ENCODE measurements at places on chromosomes 11 and 22.

DNA sequence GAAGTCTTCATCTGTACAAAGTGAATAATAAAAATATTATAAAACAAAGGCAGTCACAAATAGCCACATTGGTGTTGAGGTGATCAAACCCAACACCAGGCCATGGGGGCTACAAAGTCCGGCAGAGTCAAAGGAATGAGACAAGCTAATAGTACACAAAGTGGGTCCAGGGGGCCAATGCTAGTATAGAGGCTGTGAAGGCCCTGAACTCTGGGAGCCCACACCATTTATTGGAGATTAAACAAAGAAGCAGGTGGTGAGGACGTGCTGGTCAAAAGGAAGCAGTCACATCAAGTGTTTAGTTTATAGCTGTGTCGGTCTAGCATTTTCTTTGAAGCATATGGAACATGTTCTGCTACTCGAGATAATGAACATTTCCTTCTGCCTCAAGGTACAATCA lies 58.6 kb upstream of the CCT8L2 start:
- DNase-seq, result no peak

DNA sequence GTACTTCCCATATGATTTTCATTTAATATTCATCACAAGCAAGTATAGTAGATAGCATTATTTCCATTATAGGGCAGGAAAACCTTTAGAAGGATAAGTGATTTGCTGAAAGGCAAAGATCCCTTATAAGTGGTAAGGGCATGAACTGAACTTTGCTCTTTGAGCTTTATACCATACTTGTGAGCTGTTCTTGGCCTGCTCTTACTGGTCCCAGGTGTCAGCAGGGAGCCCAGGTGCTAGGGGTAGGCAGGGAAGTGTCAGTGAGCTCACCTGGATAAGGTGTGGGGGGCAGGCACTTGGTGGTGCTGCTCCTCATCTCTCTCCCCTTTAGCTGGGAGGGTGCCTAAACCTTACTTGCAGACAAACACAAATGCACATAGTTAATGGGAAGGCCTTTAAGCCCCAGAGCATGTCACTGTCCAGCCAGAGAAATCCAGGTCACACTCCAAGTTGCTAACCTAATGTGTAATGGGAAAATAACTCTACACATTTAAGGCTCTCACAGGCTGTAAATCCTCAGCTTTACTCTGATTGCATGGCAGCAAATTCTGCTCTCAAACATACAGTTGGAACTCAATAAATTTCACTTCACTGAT lies 114.4 kb downstream of the PLEKHA7 start:
- DNase-seq, result no peak

DNA sequence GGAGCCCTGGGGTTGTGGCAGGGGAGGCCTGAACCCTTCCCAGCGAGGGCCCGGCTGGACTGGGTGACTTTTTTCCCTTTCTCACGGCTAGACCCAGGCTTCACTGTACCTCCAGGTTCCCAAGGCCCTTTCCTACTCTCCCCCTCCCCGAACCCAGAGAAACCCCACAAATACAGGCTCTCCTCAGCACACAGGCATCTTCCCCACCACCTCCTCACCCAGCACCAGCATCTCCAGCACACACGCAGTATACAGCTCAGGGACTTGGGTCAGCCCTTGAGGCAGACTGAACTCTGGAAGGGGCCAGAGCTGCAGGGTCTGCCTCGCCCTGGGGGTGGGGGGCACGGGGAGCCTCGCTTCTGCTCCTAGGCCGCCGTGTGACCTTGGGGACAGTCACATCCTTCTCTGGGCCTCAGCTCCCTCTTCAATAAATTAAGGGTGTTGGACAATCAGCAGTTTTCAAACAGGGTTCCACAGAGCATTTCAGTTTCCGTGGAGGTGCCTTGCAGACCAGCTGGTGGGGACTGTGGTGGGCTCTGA lies 4.5 kb downstream of the TMPRSS13 start:
- DNase-seq, result no peak

- DNase-seq, result no peak
Observed at GRCh38 chr11:128552783-128553661, 34.3 kb downstream of the ETS1 start.

GRCh38 chr11:43546561-43547429 lies 133.7 kb upstream of the HSD17B12 start:
- DNase-seq, result no peak

DNA sequence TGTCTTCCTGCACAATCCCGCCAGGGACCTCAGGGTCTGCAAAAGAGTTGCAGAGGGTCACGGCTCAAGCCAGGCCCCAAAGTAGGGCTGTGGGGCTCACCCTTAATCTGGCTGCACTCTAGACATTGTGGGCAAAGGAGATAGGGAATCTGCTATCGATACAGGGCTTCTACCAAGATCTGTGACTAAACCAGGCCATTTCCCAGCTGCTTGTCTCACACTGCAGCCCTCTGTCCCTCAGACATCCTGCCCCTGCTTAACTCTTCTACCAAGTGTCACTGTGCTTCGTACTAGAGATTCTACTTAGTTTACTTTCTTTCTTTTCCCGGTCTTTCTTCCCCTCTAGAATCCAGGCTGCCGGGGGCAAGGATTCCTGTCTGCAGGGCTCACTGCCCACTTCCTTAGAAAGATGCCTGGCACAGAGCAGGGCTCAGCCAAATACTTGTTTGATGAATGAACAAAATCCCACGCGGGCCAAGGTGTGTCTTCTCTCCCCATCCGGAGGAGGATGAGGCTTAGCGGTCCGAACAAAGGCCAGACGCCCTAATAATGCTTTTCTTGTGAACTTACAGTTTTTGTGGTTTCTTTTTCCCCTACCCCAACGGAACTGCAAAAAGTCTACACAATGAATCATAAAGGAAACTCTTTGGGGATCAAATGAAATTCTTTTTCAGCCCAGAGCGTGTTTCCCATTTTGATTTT lies 61.3 kb upstream of the ANO1 start:
- DNase-seq, result no peak

GRCh38 chr11:17599460-17599925 lies 52.4 kb downstream of the OTOG start:
- no peak for DNase-seq

GRCh38 chr11:5243816-5244180 lies 5.9 kb downstream of the HBG1 start:
- DNase-seq, result no peak

GRCh38 chr11:90438069-90438468 lies 215.2 kb upstream of the CHORDC1 start:
- DNase-seq, result no peak

- no peak for DNase-seq
Observed at GRCh38 chr11:111019451-111019850, 226.1 kb upstream of the POU2AF2 start.

DNA sequence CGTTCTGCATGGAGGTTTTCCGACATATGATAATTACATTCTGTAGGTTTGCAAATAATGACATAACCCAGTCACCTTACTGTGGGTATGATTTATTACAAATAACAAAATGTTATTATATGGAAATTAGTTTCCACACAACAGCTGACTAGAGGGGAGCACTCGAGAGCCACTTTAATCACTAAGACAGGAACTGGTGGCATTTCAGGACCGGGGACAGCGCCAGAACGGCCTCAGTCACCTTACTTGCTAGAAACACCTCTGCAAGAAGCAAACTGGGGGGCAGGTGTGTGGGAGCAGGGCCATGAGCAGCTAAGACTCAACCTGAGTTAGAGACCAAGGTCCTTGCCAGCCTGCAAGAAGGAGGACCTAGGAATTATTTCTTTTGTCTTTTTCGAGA lies 199.9 kb downstream of the DSCAML1 start:
- no peak for DNase-seq

DNA sequence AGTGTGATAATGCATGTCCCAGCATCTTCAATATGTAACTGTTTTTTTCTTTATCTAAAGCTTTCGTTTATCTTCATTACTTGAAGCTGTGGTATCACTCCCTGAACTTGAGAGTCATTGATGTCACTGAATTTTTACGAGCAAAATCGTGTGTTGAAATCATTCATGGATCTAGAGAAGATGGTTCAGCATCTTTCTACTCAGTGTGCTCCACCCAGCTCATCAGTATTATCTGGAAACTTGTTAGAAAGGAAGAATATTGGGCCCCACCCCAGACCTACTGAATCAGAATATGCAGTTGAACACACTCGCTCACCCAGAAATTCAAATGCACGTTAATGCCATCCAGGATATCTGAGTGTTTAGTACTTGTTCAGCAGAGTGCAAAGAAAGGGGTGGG lies 8.3 kb downstream of the CDON start:
- DNase-seq, result no peak

DNA sequence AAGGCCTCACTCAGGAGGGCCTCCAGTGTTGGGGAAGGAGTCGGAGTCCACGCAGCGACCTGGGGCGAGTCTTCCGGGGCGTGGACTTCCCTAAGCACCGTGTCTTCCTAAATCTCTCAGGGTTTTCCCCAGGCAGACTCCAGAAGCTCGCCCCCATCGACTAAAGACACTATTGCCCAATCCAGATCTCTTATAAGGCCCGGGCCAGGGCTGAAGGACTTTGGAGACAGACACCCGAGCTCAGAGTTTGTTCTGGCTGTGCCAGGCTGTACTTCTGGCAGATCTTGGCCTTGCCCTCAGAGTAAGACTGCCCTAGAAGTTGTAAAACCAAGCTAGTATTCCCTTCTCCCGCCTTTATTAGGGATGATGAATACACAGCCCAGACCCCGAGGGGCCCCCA lies 191.4 kb downstream of the BUD13 start:
- no peak for DNase-seq

- no peak for DNase-seq
Observed at GRCh38 chr11:4066910-4067309, 27.7 kb upstream of the RRM1 start.

DNA sequence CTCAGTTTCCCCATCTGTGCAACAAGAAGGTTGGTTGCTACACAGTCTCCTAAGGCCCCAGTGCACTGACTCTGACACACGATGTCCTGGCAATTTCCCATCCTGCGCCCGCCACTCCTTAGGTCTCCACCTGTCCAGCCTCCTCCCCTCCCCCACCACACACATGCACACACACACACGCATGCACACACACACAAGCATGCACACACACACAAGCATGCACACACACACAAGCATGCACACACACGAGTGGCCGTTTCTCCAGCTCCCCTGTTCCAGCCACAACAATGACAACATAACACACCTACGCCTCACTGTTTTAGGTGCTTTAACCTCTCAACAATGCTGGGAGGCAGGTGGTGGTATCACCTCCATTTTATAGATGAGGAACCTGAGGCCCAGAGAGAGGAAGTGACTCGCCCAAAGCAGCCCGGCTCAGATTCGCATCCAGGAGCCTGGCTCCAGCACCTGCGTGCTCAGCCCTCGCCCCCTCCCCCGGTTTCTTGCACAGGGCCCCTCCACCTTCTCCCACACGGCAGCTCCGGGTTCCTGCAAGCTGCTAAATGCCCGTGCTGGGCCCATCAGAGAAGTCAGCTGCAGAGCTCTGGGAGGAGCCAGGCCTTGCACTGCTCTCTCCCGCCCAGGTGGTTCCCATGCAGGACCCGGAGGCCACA lies 13.0 kb downstream of the CYTH4 start:
- no peak for DNase-seq

- DNase-seq, result no peak
Observed at GRCh38 chr11:61628662-61628970, 47.7 kb upstream of the SYT7 start.

GRCh38 chr22:50705851-50706351 lies 32.1 kb upstream of the ACR start:
- no peak for DNase-seq

DNA sequence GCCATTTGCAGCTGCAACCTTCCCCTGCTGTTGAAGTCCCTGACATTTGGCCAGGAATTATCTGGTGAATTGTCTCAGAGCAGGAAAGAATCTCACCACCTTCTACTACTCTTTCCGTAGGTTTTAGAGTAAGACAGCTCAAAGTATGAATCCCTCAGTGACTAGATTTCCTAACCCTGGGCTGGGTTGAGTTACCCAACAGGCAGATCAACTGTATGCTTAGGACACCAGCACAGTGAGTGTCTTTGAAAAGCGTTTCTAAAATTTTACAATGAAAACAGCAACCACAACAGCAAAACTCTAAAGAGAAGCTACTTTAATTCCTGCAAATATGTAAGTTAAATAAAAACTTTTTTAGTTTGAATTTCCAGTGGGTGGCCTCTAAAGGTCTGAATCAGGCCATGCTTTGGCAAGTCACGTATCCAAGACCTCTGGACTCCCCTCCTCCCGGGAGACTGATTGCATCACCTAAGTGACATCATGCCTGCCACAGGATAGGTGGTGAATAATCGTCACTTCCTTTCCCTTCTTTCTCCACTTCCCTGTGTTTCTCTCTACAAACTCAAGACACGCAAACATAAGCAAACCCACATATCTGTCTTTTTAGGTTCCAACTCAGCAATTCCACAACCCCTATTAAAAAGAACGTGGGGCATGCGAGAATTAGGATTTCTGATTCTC lies 7.8 kb downstream of the OR8B12 start:
- DNase-seq, result no peak

DNA sequence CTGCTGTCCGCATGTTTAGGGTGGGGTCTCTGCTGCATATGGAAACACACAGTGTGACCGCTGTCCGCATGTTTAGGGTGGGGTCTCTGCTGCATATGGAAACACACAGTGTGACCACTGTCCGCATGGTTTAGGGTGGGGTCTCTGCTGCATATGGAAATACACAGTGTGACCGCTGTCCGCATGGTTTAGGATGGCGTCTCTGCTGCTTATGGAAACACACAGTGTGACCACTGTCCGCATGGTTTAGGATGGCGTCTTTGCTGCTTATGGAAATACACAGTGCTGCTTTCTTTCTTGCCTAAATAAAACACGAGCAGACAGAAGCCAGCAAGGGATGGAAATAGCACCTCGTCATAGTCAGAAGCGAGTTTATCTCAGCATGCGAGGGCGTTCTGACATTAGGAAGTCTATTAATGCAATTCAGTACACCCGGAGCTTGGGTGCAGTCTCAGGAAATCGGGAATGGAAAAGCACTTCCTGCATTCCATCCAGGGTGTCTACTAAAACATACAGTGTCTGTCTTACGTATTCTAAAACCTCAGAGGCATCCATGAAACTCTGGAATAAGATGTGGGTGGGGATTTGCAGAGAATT lies 32.6 kb upstream of the TOLLIP start:
- no peak for DNase-seq

- DNase-seq, result no peak
Observed at GRCh38 chr22:44237290-44237689, 56.6 kb downstream of the PARVG start.

DNA sequence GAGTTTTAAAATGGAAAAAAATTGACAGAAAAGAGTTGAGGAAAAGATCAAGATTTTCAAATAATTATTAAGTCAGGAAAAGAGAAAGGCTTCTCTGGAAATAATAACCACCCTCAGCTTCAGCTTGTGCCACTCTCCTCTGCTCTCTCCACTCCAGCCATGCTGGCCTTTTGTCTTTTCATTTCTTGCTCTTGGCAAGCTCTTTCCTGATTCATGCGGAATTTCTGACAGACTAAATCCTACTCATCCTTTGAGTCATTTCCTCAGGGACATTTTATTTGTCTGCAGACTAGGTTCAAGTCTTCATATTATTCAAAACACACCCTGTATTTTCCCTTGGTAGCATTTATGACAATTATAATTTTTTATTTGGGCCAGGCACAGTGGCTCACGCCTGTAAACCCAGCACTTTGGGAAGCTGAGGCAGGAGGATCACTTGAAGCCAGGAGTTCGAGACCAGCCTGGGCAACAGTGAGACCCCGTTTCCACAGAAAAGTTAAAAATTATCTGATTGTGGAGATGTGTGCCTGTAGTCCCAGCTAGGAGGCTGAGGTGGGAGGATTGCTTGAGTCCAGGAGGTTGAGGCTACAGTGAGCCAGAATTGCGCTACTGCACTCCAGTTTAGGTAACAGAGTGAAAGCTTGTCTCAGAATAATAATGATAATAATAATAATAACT lies 7.8 kb upstream of the P4HA3 start:
- DNase-seq, result no peak
